ENCODE measurements at places on chromosomes 6 and 20. TPM values are rescaled to one million over a fixed set of nuclear protein-coding genes. Genes with fewer than 3 reads are reported as not detected.

The MARCKS gene
- total RNA-seq, result 164 TPM

GRCh38 chr20:324177-325044 lies 941 bp upstream of the SOX12 start:
- no peak for DNase-seq

DNA sequence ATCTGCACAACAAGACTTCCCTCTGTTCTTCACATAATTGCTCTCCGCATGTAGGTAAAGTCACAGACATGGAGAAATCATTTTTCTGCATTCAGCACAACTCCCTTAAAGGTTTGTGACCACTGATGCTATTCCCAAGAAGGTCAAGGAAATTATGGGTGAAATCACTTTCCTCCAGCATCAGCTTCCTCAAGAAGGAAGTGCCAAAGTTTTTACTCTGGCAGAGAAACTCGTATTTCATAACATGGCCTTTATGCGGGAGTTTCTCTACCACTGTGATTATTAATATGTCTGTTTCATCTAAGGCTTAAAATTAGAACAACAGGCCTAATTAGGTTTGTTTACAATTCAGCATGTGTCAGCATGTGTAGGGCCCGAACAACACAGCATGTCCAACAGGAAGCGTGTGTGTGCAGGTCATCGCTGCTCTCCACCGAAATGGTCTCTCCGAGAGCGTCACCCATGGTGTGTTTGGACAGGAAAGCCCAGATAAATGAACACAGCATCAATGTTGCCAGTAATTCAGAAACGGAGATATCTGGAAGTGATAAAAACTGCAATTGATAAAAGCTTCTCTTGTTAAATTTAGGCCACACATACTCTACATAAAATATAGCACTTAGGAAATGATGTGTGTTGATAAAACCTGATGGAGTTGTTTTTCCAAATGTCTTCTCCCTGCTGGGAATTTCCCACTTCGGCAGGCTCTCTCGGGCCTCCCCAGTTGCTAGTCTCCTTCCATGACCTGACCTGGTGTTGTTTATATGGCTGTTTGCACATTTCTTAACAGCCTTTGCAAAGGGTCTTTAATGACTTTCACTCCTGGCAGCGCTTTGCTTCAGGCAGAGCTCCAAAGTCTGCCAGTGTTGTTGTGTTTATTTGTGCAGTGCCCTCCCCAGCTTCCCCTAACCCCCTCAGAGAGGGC lies 265.1 kb upstream of the CEP162 start:
- DNase-seq, result no peak

The C6orf15 gene
- not detected for total RNA-seq

DNA sequence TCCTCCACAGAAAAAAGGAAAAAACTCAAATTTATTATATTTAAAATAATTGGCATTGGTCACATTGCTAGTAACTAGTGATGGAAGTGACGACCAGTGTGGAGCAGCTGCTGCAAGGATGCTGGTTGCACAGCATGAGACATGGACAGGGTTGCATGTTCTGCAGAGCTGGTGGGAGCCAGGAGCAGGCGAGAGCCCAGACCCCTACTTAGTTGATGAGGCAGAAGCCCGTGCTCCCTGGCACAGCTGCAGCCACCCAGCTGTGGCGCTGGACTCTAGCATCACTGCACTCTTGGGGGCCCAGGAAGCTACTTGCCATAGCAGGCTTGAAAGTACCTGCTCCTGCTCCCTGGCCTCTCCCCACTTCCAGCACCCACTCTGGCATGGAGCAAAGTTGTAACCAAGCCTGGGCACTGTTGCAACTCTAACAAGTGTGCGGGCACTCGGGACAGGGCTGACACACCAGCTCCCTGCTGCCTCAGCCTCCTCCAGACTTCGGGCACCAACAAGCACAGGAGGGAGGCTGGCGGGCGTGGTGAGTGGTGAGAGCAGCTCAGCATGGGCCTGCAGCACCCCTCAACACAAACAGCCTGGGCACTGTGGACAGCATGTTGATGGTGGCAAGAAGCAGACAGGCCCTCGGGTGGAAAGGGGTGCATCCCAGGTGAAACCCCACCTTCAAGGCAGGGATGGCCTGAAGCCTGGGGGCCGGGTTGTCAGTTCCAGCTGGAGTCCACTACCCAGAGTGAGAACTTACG lies 69.6 kb downstream of the EYS start:
- no peak for DNase-seq

The FAM50B gene
- 10.0 TPM for total RNA-seq

The PEDS1 gene
- 15.4 TPM for total RNA-seq

GRCh38 chr20:56835829-56836550 lies 206.9 kb downstream of the TFAP2C start:
- DNase-seq, result no peak

The PBOV1 gene
- not detected for total RNA-seq

The FNDC1 gene
- not detected for total RNA-seq

DNA sequence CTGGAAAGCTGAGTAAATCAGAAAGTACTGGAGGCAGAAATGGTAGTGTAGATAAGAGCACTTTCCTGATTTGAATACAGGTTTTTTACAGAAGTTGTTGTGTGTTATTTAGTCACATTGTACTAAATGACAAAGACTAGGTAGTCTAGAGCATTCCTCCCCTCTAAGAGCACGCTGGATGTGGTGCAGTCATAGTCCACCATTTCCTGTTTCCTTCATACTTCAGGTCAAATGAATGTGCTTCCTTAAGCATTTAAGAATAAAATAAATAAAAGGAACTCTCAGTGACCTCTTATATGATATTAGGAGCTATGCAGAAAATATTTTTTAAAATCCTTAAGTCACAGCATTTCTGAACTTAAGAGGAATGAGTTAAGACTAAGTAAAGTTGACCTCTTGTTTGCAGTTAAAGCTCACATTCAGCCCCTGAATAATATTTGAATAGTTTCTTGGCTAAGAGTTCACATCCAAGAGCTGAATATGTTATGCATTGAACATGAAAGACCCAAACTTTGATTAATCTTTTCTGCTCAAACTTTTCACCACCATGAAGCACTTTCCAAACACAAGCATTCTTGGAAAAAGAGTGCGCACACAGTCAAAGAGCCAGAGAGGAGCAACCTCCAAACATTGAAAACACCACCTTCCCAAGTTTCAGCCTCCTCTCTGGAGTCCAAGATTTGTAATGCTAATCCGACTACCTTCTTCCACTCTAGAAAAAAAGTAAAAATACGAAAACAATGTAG lies 53.4 kb upstream of the TMEM30A start:
- no peak for DNase-seq

GRCh38 chr6:157596886-157597285 lies 215.9 kb downstream of the ZDHHC14 start:
- no peak for DNase-seq

GRCh38 chr20:52096117-52096516 lies 95.5 kb downstream of the ZFP64 start:
- DNase-seq, result no peak

DNA sequence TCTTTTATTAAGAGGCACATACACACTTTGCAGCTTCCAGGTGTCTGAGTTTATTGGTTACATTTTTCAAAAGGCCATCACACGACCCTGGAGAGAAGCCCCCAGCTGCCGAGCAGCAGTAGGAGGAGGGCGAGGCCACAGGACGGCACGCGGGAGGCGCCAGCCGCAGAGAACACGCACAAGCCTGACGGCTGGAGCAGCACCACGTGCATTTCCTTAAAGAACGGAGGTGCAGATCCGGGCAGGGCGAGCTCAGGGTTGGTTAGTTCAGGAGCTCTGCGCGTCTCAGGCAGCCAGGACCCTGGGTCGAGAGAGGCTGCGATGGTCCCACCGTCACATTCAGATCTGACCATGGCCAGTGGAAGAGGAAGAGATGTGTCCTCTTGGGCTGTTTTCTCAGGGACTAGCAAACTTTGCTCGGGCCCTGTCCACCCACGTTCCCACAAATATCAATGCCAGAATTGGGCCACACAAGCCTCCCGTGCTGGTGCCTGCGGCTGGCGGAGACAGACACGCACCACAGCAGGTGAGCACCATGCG lies 121.4 kb upstream of the AFDN start:
- no peak for DNase-seq

DNA sequence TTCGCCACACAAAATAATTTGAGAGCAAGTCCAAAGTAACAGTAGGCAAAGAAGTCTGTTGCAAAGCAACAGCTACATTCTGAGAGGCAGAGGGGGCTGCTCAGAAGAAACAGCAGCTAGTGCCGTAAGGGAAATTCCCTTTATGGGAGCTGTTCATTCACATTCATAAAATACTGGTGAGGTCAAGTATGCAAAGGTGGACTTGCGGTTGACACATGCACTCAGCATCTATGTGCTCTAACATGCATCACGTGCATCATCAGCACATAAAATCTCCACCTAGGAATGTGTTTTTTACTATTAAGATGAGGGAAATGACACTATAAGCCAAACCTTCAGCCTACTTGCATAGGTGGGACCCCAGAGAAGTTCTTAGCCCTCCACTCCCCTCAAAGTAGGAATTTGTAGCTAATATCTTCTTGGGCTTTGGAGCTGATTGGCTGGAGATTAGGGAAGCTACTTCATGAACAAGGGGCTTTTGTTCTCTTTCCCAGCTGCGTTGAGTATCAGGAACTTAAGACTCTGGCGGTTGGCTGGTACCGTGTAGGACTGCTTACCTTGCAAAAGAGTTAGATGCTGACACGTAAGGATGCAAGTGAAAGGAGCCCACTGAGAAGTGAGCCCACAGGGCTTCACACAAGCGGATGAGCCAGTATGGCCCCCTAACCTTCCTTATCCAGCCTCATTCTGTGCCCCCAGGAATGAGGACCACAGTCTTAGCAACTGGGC lies 12.4 kb downstream of the CST3 start:
- DNase-seq, result no peak

GRCh38 chr6:148925701-148926100 lies 178.9 kb downstream of the UST start:
- DNase-seq, result no peak

The JAG1 gene
- total RNA-seq, result 3.2 TPM

The C20orf202 gene
- not detected for total RNA-seq

GRCh38 chr6:30356536-30356935 lies 11.6 kb downstream of the RPP21 start:
- DNase-seq, result no peak

- DNase-seq, result no peak
Measured at GRCh38 chr20:20491784-20492264, 123.9 kb downstream of the INSM1 start.

DNA sequence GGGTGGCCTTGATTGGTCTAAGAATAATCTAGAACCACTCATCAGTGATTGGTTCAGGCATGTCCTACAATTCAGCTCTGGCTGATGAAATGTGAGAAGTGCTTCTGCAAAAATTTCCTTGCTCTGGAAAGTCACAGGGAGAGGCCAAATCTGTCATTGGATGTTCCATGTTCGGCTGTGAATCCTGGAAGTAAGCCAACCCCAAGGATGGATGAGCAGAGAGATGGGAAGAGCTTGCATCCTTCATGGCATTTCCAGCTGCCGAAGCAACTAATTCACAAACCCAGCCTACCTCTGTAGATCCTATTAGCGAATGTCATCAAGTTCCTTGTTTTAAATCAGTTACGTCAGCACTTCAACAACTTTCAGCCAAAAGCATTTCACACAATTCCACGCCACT lies 187.2 kb upstream of the SOX4 start:
- no peak for DNase-seq

DNA sequence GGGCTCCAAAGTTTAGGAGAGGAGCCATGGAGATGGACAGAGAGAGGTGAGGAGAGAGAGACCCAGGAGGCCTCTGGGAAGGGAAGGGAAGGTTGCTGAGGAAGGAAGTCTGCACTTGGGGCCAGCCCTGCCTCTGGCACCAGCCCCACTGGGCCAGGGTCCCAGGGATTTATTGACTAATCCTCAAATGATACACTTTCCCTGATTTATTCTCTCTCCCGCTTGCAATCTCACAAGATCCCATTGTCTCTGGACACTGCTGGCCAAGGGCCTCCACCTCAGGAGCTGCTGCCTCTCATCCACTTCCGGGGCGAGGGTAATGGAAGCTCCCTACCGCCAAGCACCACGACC lies 43.6 kb upstream of the FOXP4 start:
- no peak for DNase-seq

DNA sequence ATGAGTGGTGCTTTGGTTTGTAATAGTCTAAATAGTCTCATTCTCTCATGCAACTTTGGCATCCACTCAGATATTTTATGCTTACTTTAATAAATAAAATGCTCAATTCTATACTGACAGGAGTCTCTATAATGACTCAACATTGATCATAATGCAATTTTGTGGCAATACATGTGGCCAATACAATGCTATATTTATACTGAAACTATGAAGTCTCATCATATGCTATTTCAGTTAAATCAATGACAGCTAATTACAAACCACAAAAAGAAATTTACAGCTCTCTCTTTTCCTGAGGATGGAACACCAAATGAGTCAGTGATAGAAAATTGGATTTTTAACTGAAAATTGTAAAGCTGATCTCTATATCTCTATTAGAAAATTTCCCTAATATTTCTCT lies 77.1 kb downstream of the WASF1 start:
- DNase-seq, result no peak

DNA sequence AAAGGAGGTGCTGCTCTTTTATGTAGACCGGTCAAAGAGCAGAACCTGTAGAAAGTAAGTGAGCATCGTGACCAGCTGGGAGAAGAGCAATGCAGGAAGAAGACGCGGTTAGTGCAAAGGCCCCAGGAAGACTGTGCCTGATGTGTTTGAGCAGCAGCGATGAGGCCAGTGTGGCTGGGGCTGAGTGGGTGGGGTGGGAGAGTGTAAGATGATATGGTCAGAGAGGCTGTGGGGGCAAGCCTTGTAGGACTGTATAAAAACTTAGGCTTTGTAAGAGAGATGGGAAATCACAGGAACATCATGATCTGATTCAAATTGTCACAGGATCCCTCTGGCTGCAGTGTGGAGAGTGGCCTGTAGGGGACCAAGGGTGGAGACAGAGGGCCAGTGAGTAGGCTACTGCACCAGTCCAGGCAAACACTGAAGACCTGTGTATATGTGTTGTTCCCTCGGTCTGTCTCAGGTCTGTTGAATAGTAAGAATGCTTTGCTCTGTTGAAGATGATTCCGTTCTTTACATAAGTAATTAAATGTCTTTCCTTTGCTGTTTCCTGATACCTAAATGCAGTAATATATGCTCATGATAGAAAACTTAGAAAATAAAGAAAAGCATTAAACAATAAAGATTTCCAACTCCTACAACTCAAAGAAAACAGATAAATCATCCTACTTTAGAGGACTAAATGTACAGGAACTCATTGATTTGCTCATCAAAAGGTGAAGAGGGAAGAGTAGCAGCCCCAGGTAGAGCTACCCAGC lies 23.6 kb upstream of the WFDC2 start:
- DNase-seq, result no peak

GRCh38 chr6:14035071-14035847 lies 82.3 kb upstream of the CD83 start:
- no peak for DNase-seq
